ENCODE measurements at places on chromosomes 5 and 9.

- no peak for DNase-seq
Observed at GRCh38 chr9:111381006-111381405, 51.0 kb upstream of the OR2K2 start.

DNA sequence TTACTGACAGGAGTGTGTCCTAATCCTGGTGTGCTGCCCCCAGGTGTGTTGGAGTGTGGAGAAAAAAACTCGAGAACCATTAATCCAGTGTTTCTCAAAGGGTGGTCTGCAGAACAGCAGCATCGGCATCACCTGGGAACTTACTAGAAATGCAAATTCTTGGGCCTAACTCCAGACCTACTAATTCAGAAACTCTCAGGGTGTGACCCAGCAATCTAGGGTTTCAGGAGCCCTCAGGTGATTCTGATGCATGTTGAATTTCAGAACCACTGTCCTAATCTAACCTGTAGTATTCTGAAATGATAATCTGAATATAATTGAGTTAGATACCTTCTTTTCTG is 30.0 kb upstream of the IL6ST start:
- DNase-seq, result no peak

GRCh38 chr9:4155221-4156026 is 144.4 kb downstream of the GLIS3 start:
- DNase-seq, result no peak

DNA sequence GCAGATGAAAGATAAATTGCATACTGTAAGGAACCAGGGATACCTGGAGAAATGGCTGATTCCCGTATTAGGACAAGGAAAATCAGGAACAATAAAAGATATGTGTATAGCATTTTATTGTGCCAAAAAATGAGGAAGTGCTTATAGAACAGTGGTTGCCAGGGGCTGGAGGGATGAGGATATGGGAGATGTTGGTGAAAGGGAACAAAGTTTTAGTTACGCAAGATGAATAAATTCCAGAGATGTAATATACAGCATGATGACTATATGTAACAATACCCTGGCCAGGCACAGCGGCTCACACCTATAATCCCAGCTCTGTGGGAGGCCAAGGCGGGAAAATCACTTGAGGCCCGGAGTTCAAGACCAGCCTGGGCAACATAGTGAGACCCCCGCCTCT is 101.8 kb downstream of the CDK5RAP2 start:
- DNase-seq, result no peak

GRCh38 chr5:97838214-97838613 is 655.2 kb upstream of the RIOK2 start:
- no peak for DNase-seq

DNA sequence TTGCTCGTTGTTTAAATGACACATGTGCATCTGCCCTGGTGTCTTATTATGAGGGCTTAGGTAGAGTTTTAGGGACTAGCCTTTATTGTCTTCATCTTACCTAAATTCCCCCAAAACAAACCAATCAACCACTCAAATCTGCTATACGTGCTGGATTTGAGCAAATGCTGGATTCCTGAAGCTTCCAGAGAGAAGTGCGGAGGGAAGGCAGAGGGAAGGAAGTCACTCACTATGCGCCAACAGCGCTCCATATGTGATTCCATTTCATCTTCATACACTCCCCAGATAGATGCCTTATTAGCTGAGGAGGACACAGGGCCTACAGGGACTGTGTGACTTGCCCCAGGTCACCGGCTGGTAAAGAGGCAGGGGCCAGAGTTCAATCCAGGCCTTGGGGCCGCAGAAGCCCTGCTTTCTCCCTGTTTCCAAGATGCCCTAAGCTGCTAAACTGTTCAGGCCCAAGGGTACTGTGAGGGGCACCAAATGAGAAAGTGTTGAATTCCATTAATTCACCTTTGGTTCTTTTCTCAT is 63.5 kb downstream of the OTULIN start:
- no peak for DNase-seq

- no peak for DNase-seq
Observed at GRCh38 chr9:135187365-135187764, 99.9 kb downstream of the OLFM1 start.

All from activated CD8-positive, alpha-beta memory T cell treated with anti-CD3 and anti-CD28 coated beads for 24 hours (primary cell).